ENCODE measurements at places on chromosomes 7 and 10.

- no peak for DNase-seq
Measured at GRCh38 chr7:156832195-156832877, 60.6 kb downstream of the LMBR1 start.

- no peak for DNase-seq
Measured at GRCh38 chr10:112953174-112954159, 3.4 kb downstream of the TCF7L2 start.

GRCh38 chr10:88991899-88992320, 1.3 kb downstream of the FAS start:
- DNase-seq: no peak

- no peak for DNase-seq
Measured at GRCh38 chr10:70805619-70806215, 10.0 kb upstream of the SGPL1 start.

DNA sequence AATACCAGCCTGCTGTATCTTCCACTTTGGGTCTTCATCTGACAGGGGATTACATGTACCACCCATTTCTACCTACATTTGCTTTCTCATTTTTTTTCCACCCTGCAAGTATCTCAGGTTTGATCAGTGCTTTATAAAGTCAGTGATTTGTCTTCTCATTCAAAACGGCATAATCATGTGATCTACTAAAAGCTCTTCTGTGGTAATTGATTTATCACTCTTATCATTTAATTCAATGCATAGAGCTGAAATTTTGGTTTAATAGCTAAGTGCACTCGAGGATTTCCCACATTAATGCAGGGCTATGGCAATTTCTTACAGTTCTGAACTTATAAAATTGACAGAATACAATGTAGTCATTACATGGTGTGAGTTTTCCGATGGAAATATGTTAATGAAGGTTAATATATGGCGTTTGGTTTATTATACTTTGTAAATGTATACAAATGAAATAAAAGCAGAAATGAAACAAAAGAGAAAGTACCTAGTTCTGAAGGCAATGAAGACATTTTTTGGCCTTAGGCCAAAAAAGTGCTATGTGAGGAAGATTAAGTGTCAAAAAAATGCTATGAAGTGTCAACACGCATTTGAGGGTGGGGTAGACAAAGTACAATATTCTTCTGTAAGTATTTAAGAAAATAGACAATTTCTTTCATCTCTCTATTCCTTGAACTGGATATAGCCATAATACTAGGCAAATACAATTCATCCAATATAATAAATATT, 457.3 kb downstream of the ETV1 start:
- DNase-seq: no peak

- DNase-seq: no peak
Measured at GRCh38 chr10:117175215-117175900, 21.9 kb upstream of the KCNK18 start.

DNA sequence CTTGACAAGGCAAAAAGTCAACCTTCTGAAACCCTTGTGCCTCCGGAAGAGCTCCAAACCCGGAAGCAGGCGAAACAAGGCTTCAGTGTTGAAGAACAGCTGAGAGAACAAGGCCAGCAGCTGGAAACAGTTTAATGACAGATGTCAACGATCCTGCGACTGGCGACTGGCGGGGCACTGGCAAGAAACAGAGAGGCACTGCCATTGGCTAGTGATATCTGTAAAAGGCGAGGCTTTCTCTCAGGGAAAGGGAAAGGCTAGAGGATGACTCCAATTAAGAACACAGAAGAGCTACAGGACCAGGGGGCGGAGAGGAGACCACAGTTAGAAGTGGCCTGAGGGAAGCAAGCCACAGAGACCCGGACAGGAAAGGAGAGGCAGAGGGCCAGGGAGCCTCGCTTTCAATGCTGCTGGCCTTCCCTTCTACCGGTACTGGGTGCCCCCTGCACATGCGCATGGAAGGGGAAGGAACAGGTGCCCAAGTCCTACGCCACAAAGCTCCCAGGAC, 19.4 kb downstream of the ITGB1 start:
- DNase-seq: no peak

GRCh38 chr10:27622596-27622995, 118.5 kb downstream of the RAB18 start:
- DNase-seq: no peak

GRCh38 chr7:1523844-1524243, 6.7 kb upstream of the MAFK start:
- no peak for DNase-seq

DNA sequence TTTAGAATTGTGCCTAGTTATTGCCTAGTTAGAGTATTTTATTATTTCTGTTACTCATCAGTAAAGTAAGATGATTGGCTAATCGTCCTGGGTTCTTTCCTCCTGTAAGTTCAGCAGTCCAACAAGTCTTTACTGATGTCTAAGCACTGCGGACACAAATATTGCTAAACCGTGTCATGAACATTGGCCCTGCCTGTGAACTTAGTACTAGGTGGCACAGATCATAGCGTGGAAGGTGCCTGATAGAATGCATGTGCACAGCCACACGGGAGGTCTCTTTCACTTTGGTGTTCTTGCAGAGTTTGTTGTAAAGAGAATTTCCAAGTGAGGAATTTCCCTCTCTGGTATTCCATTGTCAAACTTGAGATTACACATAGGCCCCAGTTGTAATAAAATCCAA, 38.0 kb downstream of the RBM33 start:
- no peak for DNase-seq

Measured in CD4-positive, alpha-beta T cell treated with Interleukin-10 for 1 hour (primary cell).